ENCODE measurements at places on chromosomes 3 and 15. TPM values are rescaled to one million over a fixed set of nuclear protein-coding genes. Genes with fewer than 3 reads are reported as not detected.

DNA sequence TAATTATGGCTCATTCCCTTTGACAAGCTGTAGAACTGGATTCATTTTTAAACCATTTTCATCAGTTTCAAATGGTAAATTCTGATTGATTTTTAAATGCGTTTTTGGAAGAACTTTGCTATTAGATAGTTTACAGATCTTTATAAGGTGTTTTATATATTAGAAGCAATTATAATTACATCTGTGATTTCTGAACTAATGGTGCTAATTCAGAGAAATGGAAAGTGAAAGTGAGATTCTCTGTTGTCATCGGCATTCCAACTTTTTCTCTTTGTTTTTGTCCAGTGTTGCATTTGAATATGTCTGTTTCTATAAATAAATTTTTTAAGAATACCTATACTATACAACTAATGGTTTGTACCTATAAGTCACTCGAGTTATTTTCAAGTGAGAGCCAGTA, 62.7 kb downstream of the PXYLP1 start:
- no peak for DNase-seq

DNA sequence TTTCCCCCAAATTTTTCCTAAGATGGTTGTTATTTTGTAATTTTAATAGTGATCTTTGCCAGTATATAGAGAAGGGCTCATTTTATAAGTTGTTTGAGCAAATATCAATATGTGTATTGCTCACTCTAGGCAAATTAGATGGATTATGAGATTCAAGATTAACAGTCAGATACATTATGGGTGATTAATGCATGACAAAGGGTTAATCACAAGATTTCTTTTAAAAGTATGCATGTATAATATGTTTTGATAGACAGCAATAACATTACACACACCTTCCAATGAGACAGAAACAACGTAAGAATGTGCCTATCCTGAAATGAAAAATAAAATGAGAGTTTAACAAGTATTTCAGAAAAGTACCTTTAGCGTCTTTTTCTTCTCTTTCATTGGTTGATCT, 547.6 kb upstream of the AGTR1 start:
- DNase-seq = no peak

DNA sequence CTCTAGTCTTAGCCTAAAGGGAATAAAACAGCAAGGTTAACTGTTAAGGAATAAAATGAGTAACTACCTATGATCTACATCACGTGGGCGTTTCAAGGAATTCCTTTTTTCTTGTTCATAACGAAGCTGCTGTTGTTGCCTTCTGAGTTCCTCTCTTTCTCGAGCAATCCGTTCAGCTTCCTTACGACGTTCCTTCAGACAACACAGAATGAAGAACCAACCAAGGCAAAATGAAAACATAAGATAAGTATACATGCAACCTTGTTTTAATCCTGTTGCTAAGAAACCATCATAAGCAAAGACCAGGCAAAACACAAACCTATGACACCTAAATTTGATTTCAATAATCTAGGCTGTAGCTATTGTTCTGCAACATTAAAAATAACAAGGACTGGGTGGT, 44.1 kb downstream of the SLTM start:
- DNase-seq = no peak

PYGO1 gene
- polyA plus RNA-seq = 9.7 TPM

GRCh38 chr3:150504483-150504882, 41.8 kb downstream of the SERP1 start:
- no peak for DNase-seq

GRCh38 chr15:31062310-31062847, 39.1 kb downstream of the TRPM1 start:
- peak; percentile 27 for DNase-seq

GRCh38 chr3:150497956-150498355, 48.3 kb downstream of the SERP1 start:
- no peak for DNase-seq

NPAP1 gene
- polyA plus RNA-seq = 0.03 TPM

- peak; percentile 25 for DNase-seq
Measured at GRCh38 chr3:139111392-139112229, 66.9 kb upstream of the PRR23C start.

DNA sequence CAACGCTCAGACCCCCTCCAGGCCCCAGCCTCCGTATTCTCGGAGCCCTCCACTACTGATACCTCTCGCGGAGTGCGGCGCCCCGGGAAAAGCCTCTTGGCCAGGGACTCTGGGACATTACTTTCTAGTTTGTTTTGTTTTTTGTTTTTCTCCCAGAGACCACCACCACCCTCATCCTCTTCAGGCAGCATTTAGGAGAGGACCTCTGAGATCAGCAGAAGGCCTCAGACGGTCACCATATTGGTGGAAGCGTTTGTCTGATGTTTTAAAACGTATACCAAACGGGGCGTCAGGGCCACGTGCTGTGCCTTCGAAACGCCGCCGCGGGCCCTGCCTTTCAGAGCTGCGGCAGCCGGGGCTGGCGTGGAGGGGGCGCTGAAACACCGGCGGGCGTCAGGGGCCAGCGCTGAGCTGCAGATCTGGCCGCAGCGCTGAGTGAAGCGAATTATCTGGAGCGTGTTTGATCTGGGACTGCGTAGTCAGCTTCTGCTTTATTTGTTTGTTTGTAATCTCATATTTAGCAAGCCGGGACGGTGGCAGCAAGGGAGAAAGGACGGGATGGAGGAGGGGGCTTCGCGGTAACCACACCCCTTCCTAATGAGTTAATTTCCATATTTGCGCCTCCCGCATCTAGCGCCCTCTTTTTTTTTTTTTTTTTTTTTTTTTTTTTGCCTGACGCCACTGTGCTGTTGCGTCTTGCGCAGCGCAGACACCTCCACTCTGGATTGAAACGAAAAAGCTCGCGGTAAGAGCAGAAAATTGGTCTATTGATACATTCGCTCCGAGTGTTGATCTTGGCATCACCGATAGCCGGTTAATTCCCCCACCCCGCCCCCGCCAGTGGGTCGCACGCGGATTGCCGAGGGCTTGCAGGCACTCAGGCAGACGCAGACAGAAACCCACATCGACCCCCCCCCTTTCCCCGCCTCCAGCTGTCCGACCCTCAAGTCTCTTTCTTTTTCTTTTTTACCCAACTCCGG, 14.9 kb downstream of the SOX2 start:
- DNase-seq = peak; percentile 60

DNA sequence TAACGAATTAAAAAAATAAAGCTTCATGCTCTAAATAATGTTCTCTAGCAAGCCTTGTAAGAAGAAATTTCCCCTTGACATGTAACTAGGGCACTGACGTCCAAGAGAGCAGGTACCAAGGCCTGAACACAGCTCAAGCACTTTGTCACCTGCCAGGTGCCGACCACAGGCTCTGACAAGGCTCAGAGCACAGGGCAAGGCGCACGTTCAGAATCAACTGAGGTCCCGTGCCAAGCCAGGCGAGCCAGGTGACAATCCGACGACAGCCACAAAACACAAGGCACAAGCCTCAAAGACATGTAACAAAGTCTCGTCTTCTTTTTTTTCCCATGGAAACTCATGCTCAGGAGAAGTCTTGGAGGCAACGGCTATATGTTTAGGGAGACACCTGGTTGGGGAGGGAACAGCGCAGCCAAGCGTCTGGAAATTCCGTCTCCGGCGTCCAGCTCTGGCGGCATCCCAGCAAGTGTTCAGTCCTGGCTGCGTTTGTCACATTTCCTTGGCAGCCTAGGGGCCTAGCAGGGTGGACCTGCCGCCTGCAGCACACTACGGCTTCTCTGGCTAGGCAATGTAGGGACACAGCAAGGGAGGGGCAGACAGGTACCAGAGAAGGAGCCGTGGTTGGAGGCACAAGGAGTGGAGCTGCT, 76.7 kb downstream of the ADAMTS17 start:
- DNase-seq = no peak

CLEC3B gene
- polyA plus RNA-seq = 210 TPM

MST1R gene
- polyA plus RNA-seq = 1.3 TPM

GRCh38 chr3:121064121-121064520, 156.1 kb downstream of the STXBP5L start:
- DNase-seq = no peak

HTR3E gene
- polyA plus RNA-seq = not detected

GRCh38 chr15:79467865-79468586, 35.9 kb downstream of the MINAR1 start:
- DNase-seq = no peak

DNA sequence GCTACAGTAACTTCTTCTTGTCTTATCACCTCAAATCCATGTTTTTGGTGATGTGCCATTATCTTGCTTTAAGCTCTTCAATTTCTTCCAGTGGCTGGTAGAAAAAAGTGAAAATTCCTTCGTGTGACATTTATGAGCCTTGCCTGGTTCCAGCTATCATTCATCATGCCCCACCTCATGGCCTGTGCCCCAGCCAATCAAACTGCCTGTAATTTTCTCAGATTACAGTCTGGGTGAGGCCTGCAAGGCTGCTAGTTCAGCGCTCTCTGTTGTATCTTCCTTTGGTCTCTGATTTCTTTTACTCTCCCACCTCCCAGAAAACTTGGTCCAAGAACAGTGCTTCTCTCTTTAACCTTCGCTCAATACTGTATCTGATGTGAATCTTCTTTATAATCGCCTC, 249.3 kb upstream of the ZNF717 start:
- no peak for DNase-seq

DNA sequence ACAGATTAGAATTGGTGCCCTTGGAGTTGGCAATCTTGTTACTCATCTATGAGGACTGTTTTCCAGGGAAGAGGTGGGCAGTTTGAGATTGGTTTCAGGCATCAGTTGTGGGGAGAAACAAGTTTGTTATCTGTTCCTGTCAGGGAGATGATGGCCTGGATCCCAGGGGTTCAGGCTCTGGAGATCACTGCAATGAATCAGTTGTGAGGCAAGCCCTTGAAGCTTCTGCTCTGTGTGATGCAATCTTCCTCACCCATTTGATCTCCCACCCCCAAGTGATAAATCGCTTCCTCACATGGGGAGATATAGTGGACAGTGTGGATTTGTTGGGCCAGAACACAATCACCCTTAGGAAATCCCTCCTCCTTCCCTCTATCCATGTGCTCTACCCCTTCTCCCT, 276.6 kb upstream of the LRTM1 start:
- no peak for DNase-seq

GRCh38 chr15:46441294-46442062, 806.6 kb downstream of the SQOR start:
- DNase-seq = peak; percentile 56

KLHL40 gene
- 121 TPM for polyA plus RNA-seq

SNX4 gene
- polyA plus RNA-seq = 37.8 TPM

DNA sequence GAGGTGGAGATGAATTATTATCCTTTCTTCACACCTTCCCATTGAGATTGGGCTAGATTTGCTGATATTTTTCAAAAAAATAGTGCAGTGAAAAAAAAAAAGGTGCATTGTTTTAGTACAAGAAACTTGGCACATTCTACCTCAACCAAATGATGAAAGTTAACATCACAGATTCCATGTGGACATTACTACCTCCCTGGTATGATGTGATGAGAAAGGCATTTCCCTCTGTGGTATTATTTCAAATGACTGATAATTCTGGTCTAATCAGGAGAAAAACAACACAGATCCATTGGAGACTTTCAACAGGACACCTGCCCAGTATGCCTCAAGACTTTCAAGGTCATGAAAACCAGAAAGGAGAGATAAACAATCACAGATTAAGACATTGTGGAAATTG, 313.4 kb downstream of the BCHE start:
- DNase-seq = peak; percentile 17

CAND2 gene
- 40.4 TPM for polyA plus RNA-seq

Data from muscle of back (tissue), 13 donors.